ENCODE measurements at places on chromosomes 6 and 20.

DNA sequence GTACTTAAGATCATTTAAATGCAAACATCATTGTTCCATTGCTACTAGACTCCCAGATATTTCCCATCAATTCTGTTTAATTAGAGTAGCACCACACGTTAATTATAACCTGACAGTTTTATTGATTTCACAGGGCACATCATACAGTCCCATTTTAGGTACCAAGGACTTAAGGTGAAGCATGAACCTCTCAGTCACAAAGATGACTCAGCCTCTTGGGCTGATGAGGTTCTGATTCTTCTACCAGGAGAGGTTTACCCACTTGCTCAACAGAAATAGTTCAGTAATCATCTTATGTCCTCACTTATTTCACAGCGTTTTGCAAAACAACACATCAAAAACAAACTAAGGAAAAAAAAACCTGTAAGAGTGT, 98.5 kb downstream of the HIVEP2 start:
- no peak for DNase-seq

DNA sequence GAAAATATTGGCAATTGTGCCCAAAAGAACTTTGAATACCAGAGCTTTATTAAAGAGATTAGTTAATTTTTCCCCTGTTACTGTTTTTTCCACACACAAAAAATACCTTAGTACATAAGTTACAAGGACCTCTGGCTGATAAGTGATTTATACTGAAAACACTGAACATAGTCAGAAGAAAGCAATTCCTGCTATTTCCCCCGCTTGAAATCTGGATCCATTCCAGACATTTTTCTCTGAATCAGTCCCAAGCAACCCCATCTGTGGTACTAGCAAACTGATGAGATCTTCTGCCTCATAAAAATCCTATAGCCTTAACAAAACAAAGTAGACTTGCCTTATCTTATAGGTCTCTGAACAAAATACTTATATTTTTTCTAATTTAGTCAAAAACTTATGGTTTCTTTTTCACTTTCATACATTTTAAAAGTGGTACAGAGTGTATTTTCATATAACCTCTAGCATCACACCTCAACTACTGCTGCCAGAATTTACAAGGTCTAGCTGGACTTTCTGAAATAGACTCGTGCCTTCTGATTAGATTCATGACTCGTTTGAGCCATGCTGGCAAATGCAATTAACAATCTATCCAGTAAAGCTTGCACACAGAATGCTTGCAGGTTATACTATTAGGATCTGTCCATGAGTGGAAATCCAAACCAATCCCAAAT, 111.9 kb downstream of the TBX18 start:
- DNase-seq = no peak

GRCh38 chr20:38363004-38363747, 16.9 kb downstream of the LBP start:
- DNase-seq = no peak

DNA sequence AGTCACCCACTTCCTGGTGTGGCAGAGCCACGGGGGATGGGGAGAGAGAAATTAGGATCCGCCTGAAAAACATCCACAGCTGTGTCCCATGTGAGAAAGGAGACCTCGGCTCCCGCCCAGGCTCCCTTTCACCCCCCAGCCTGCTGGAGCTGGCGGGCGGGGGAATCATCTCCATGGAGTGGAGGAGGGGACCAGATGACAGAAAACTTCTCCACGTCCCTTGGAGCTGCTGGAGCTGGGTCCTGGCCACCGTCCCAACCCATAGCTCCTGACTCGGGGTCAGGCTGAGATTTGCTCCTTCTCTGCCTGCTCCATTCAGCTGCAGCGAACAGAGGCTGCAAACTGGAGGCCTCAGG, 113.8 kb downstream of the CEBPB start:
- DNase-seq = no peak

- no peak for DNase-seq
Measured at GRCh38 chr6:51214442-51214841, 395.8 kb downstream of the TFAP2B start.

DNA sequence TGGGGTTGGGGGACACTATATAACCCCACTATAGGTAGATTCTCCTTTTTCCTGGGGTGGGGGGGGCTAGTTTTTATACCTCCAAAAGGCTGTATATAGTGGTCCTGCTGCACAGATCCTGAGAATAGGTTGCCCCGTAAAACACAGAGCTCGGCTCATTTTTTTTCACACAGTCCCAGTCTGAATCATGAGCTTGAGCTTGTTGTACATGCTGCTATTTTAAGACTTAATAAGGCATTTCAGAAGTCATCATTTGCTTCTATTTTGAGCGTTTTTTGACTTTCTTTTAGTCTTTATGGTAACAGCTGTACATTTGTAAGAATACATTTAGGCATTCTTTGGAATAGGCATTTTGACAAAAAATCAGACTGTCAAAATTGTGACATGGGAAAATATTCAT, 30.5 kb downstream of the SLC9A8 start:
- DNase-seq = no peak

DNA sequence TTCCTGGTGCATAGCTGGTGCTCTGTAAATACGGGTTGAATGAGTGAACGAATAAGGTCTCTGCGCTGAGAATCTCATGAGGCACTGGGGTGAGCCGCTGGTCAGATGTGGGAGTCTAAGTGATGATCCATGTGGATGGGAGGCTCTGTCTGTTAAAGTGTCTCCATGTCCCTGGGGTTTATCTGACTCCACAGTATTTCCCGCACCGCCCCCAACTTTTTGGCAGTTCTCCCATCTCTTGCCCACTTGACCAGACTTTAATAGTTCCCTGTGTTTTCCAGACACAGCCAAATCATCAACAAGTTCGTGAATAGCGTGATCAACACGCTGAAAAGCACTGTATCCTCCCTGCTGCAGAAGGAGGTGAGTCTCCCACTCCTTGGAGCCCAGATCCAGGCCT, 9.9 kb downstream of the BPIFA2 start:
- no peak for DNase-seq

DNA sequence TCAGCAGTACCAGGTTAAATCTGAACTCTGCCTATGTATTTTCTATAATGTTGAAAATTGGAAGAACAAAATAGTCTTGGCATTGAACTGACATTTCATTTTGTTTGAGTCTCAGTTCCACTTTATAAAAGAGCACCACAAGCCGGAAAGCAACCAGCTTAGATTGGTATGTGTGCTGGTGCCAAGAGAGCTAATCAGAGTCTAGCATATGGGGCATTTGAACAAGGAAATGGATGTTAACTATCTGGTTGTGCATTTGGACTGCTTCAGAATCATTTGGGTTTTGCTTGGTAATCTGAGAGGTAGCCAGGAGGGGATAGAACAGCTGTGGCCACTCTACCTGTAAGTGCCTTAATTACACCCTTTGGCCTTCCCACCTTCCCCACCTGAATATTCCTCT, 184.8 kb downstream of the GRIK2 start:
- DNase-seq = no peak

GRCh38 chr20:41497186-41497895, 120.8 kb downstream of the CHD6 start:
- DNase-seq = no peak

DNA sequence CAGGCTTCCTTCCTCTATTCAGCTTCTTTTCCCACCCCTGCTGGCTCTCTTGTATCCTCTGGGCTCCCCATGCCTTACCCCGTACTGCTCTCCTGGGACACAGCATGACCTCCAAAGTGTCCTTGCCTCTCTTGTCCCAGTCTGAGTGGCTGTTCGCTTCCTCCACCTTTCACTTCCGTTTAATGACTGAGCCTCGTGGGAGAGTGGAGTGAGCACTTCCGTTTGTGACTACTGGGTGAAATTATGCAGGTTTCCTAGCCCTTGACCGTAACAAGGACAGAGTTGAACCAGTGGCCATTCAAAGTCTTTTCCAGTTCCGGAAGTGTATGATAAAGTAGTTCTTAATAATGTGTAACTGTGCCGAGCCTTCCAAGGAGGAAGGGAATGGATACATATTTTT, 109.2 kb downstream of the ARID1B start:
- DNase-seq = no peak

DNA sequence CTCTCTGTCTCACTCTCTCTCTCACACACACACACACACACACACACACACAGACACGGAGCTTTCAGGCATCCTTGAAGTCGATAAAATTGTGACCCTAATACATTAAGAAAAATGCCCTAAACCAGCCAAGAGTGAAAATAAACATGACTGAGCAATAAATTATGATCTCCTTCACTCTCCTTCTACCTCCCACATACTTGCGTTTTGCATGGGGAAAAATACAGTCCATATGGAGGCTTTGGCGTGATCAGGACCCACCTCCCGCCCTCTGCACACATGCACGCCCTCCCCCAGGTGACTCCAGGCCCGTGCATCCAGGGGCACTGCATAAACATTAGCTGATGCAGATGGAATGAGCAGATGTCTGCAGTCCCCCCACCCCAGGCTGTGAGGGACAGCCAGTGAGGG, 114.2 kb upstream of the JARID2 start:
- DNase-seq = no peak

GRCh38 chr6:13847326-13848050, 33.1 kb upstream of the MCUR1 start:
- DNase-seq = no peak

DNA sequence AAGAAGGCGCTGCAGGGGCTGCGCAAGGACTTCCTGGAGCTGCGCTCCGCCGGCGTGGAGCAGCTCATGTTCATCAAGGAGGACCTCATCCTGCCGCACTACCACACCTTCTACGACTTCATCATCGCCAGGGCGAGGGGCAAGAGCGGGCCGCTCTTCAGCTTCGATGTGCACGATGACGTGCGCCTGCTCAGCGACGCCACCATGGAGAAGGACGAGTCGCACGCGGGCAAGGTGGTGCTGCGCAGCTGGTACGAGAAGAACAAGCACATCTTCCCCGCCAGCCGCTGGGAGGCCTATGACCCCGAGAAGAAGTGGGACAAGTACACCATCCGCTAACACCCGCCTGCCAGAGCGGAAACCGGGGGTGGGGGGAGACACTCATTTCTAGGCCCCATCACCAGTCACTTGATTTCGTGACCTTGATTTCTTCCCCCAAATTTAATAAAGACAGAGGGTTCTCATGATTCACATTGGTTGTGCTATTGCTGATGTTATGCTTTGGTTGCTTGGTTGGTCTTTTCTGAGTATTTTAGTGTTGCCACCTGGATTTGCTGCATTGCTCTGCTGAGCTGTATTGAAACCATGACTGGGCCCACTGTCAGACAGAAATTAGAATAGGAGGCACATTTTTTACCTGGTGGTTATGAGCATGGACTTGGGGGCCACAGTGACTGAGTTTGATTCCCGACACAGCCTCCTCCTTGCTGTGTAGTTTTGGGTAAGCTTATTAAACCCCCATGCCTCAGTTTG, 1.5 kb downstream of the FAM50B start:
- no peak for DNase-seq

GRCh38 chr20:5474646-5475550, 158.1 kb upstream of the PROKR2 start:
- DNase-seq = no peak

GRCh38 chr6:37029249-37029971, 24.0 kb downstream of the FGD2 start:
- no peak for DNase-seq

DNA sequence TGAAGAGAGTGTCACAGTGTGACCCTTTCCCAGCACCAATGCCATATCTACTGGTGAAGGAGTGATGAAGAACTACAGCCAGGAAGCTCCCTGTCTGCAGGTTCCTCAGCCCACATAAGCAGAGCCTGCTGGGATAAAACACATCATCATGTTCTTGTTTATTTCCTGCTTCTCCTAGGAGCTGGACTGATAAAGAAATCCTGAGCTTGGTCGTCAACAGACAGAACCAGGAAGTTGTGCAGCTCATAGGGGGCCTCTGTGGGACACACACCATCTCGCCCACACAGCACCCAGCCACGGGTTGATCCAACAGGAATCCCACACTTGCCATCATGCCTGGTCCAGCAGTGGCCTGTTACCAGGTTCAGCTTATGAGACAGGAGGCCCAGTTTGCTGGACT, 2.8 kb upstream of the CSTL1 start:
- no peak for DNase-seq

DNA sequence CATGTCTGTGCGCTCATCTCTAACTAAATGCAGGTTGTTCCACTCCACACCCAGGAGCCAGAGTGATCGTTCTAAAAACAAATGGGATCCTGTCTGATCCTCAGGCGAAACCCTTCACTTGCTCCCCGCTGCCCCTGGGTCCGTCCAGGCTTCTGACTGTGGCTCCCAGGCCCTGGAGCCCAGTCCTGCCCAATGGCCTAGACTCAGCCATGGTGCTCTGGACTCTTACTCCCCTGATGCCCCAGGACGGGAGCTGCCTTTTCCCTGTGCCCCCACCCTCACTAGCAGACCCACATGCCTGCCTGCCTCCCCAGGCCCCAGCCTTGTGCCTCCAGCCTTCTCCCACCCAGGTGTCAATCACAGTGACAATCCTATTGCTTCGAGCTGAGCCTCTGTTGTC, 256.7 kb downstream of the BMP7 start:
- DNase-seq = no peak

DNA sequence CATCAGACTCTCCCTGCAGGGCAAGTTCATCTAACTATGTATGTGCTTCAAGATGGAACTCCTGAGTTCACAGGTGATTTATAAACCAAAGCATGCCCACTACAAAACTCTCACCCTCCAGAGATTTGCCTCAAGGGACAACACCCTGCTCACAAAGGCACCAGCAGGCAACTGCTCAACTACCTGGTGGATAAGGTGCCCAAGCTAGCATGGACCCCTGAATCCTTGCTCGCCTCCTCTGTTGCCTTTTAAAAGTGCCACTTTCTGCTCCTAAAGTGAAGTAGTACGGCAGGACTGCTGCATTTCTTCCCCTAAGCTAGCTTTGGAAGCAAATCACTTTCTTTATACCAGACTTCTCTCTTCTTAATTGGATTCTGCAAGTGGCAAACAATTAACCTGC, 1.2 kb downstream of the LPA start:
- no peak for DNase-seq

GRCh38 chr6:11139051-11139960, 27.8 kb upstream of the ERVFRD-1 start:
- DNase-seq = no peak

DNA sequence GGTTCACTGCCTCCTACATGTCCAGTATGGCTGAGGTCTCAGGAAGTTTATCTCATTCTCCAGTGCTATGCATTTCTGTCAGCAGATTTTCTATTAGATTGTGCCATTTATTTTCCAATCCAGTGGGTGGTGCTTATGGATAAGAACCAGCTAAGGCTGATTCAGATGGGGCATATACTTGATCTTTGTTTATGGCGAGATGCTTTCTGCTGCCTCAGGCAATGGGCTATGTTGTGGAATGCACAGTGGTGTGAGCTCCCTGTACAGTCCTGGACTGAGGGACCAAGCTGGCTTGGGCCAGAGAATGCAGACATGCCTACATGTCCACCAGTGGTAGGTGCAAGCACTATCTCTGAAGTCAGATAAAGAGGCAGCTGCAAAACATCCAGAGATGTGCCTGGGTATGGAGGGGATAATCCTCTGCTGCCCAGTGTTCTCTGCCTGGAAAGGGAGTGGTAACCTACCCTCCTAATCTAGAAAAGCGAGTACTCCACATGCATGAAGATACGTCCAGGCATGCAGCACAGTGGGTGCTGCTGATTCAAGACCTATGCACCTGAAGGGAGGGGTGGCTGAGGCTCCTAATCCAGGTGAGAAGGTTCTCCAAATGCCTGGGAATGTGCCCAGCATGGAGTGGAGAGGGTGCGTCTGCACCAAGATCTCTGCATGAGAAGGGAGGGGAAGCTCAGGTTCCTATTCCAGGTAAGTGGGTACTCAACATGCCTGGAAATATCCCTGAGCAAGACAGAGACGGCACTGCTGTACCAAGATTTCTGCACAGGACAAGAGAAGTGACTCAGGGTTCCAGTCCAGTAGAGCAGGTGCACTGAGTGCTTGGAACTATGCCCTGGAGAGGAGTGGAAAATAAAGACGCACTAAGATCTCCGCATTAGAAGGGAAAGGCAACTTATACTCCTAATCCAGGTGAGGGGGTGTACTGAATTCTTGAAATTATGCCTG, 9.4 kb downstream of the CST4 start:
- DNase-seq = no peak

All from NCI-H187 treated with DMSO at 0.1 percent for 48 hours (cell line).